MV-4-11 (cell line): ENCODE measurements at places on chromosomes 3 and 15.

- no peak for DNase-seq
These were observed 44.3 kb upstream of the POLR2M start for GRCh38 chr15:57662091-57662744.

DNA sequence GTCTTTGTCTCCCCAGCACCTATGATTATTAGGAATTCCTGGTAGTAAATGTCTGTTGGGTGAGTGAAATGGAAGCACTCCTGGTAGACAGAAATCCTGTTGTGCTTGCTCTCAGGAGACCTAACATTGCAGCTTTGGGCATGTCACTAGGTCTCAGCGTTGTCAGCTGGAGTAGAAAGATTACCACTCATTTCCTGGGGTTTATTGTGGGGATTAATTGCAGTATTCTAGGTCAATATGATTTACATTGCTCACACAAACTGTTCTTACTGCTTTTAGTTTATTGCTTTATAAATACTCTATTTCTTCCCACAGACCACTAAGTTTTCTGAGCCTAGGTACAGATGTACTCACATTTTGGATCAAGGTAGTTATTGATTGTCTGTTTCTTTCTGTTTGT is 5.1 kb downstream of the TSEN2 start:
- DNase-seq, result no peak

DNA sequence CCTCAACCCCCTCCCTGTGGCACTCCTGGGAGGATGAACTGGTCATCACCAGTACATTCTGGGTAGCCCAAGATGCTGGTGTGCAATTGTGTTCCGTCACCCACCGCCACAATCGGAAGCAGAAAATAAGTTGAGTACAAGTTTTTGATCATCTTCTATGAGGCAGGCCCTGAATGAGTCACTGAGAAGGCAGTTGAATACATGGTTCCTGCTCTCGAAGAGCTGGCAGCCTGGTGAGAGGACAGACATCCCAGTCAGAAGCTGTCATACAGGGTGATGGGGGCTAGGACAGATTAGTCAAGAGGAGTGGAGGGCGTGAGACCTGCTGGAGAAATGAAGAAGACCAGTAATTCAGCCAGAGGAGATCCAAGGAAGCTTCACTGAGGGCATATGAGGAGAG is 6.2 kb downstream of the CEMIP start:
- DNase-seq, result no peak

GRCh38 chr3:82274897-82275296 is 513.5 kb upstream of the GBE1 start:
- no peak for DNase-seq

GRCh38 chr3:117441851-117442250 is 732.3 kb downstream of the TUSC7 start:
- no peak for DNase-seq

DNA sequence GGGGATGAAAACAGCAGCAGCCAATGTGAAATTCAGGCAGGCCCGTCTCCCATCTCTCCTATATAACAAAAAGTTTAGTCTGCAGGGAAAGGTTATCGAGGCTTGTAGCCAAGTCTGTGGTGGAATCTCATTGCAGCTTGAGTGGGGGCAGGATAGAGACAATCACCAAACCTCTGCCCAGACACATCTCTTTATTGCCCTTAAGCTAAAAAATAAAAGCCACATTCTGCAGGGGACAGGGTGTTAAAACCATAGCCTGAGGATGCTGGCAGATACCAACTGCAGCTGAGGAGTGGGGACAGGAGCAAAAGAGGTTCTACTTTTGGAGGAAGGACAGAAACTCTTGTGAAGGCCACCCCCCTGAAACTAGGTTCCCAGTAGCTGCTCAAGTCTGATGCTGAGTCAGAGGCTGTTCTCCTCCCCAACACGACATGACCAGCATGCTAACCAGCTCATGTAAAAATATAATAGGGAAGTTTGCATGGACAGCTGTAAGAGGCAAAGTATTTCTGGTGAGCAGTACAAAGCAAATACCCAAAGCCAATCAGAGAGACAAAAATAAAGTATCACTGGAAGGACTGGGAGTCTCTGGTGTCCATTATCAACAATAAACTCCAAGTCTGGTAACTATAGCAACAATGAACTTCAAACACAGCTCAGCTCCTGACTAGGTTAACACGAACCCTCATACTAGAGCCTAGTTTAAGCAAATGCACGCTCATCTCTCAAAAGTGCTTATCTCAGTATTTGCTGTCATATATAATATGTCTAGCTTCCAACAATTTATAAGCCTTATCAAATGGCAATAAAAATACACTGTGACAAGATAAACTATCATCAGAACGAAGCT is 362.2 kb upstream of the SLCO3A1 start:
- peak; percentile 78 for DNase-seq

GRCh38 chr15:36571301-36571700 is 8.1 kb upstream of the CDIN1 start:
- no peak for DNase-seq

GRCh38 chr3:54663501-54664011 is 264.3 kb downstream of the LRTM1 start:
- DNase-seq, result no peak

- DNase-seq, result no peak
These were observed 525.8 kb downstream of the DIPK2A start for GRCh38 chr3:144497452-144497851.

DNA sequence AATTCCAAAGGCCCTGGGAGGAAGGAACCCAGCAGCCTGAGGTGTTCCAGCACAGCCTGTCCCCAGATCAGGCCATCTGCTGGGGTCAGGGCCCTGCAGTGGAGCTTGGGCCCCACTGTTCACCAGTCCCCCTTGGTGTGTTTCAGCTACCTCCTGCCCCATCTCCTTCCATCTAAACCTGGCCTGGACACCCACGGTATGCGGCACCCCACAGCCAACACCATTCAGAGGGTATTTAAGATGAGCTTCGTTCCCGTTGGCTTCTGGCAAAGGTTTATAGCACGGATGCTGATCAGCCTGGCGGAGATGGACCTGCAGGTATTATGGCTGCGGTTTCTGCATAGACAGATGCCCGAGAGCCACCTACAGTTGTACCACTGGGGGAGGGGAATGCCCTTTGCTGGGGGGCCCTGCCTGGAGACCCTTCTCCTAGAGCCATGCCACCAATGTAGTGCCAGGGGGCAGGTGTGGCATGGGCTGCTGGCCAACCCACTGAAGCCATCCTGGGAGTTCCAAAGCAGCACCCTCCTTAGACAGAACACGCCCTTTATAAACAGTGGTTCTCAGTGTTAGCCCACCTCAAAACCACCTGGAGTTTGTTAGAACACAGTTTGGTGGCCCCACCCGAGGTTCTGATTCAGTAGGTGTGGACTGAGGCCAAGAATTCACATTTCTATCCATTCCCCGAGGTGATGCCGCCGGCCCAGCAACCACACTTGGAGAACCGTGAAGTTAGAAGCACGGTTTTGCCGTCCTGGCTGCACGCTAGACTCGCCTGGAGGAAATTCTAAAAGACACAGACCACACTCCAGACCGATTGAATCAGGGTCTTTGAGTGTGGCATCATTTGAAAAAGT is 126.9 kb downstream of the LRRK1 start:
- DNase-seq, result no peak

GRCh38 chr3:165522386-165522785 is 314.8 kb downstream of the BCHE start:
- DNase-seq, result no peak

- DNase-seq, result no peak
These were observed 20.6 kb upstream of the RBM5 start for GRCh38 chr3:50068134-50068533.

GRCh38 chr3:59641169-59641899 is 591.5 kb upstream of the CFAP20DC start:
- DNase-seq, result no peak

DNA sequence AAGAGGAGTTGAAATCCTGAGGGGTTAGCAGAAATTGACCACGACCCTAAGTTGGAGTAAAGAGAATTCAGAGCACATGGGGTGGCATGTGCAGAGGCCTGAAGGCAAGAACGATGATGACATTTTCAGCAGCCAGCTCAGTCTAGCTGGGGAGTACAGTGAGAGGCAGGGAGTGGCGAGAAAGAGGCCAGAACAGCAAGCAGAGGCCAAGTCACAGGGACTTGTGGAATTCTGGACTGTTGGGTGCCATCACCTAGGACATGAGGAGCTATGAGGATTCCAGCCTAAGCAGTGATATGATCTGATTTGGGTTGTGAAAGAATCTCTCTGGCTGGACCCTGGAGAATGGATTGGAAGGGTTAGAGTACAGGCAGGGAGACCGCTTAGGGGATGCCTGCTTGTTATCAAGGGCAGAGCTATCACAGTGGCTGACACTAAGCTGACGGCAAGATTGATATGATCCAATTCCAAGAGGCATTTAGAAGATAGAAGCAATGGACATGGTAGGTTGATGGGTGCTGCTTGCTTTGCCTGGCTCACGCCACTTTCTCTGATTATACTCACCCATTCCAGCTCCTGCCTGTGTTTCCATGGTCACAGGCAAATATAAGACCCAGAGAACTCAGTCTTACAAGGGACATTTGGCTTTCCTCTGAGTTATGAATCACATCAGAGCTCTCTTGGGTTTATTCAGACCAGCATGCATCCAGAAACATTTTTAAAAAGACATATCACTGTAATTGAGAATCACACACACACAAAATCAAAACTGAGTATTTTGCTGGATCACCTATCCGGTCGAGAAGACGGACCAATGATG is 66.4 kb downstream of the LRTM1 start:
- no peak for DNase-seq

DNA sequence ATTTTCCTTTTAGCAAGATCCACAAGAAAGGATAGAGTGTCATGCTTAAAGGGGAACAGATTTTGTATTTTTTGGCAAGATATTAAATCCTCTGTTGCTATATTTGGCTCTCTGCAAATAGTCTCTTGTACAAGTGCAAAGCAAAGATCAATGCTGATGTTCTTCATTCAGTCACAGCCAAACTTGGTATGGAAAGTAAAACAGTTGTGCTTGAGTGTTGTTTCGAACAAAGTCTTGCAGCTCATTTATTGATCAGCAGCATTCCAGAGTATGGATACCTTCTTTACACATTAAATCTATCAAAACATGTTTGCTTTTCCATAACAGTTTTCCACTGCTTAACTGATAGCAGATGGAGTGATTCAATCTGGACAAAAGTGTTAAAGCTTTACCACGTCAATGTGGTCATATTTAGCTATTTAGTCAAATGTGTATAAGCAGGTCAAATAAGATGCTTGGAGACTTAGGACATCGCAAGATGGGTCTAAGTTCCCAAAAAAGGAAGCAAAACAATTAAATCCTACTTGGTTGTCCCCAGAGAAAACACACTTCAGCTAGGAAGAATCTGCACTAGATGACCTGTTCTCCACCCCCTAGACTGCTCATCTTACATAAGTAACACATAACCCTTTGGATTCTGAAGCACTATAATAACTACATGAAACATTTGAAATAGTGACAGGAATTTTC is 52.4 kb downstream of the VGLL3 start:
- no peak for DNase-seq

GRCh38 chr15:43998607-43999006 is 171.8 kb downstream of the WDR76 start:
- no peak for DNase-seq

DNA sequence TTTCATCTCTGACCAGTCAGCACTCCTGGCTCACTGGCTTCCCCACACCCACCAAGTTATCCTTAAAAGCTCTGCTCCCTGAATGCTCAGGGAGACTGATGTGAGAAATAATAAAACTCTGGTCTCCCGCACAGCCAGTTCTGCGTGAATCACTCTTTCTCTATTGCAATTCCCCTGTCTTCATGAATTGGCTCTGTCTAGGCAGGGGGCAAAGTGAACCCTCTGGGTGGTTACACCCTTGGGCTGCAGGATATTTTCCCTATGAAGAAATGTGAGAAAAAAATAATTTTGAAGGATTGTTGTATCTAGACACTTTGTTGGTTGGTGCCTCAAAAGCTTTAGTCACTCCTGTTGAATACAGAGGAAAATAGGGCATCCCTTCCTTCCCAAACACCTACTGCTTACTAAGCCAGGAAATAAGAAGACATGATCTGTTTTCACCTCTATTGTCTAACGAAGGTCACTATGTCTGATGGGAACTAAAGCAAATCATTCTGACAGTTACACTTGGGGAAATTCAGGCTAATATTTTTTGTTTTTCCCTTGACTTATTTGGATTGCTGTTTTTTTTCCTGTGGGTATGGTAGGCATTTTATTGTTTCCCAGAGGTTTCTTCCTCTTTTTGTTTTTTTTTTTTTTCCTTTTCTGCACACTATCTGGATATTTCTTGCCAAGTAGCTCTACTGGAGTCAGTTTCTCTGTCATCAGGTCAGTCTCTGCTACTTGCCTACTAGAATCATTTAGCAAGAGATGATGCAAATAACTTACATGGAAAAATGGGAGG is 15.3 kb upstream of the TNFSF10 start:
- DNase-seq, result peak; percentile 9

DNA sequence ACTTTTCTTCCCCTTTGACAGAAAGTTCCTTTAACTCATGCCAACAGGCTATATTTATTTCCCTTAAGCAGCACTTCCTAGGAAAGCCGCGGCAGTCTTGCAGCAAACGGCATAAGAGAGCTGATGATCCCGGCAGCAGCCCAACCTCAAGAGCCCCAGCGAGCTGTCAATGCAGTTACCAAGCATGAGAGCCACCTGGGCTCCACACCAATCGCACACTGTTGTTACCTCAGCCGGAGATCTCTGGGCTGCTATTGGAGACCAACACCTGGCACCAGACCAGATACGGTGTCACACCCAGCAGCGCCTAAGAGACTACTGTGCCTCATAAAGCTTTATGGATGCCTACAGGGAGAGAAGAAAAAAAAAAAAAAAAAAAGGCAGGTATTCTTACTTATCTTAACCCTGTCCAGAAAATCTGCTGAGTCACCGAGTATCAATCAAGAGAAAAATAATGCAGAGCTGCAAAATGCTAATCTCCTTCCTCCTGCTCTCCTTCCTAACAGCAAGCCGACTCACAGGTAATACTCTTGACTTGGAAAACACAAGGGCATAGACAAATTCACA is 11.7 kb downstream of the ABCC5 start:
- peak; percentile 20 for DNase-seq

- no peak for DNase-seq
These were observed 34.5 kb upstream of the ABHD10 start for GRCh38 chr3:111944372-111944771.

GRCh38 chr3:151919446-151919845 is 46.0 kb downstream of the SUCNR1 start:
- DNase-seq, result no peak

DNA sequence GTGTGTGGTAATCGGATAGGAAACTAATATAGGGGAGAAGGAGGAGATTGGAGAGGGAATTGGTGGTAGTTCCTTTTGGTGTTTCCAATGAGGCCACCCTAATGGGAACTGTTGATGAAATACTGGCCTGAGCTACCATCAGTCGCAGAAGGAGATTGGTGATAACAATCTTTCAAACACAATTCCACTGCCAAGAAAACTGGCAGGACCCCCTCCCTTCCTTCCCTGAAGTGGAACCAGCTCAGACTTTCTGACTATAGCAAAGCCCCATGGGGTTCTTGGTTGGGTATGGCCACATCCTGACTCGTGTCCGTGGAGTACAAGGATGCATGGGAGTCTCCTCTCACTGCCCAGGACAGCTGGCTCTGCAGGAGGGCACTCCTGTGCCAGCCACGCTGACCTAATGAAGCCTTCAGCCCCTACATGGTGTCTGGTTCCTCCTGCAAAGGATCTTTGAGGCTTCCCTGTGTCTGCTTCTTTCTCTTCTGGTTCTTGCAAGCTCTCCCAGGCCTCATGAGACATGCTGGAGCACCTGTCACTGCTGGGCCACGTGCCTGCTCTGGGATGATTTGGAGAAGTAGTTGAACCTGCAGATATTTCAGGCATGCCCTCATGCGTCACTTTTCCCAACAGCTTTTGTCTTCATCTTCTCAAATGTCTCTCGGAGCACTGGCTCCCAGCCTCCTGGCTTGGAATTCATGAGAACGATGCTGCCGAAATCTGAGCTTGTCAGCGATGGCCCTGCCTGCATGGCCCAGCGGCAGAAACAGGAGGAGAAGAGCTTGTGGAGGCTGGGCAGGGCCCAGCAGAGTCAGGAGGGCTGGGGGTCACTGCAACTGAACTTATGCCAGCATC is 90.0 kb upstream of the ADPGK start:
- no peak for DNase-seq
